ENCODE measurements at places on chromosomes 3 and 15. TPM values are rescaled to one million over a fixed set of nuclear protein-coding genes. Genes with fewer than 3 reads are reported as not detected.

Gene GMPS
- total RNA-seq = 116 TPM

GRCh38 chr15:76313731-76314130 is 2.5 kb upstream of the ETFA start:
- DNase-seq = peak; percentile 90
- H3K4me1 ChIP-seq = peaks cover 55% of the 10 kb centered on the region
- no peaks in the 10 kb centered on the region for H3K27me3 ChIP-seq
- H3K27ac ChIP-seq = peak overlapping the region; percentile 98
- H3K4me3 ChIP-seq = no peak overlapping the region

DNA sequence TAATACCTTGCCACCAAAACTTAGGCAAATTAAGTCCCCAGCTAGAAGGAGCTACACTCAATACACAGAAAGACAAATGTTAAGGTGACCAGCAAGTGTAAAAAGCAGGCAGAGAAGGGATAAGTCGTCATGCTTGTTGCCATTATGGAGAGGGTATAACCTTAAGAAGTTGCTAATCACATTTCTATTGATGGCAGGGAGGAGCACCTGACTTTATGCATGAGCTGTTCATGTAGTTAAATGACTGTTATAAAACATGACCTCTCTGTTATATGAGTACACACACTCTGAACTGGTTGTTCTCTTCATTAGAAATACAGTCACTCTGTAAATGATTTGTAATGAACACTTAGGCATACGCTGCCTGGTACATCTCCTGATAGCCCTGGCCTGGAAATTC is 6.6 kb upstream of the CCNL1 start:
- no peaks in the 10 kb centered on the region for H3K27me3 ChIP-seq
- H3K27ac ChIP-seq = no peak overlapping the region
- H3K4me3 ChIP-seq = no peak overlapping the region
- H3K36me3 ChIP-seq = no peaks in the 10 kb centered on the region
- no peak for DNase-seq

GRCh38 chr15:55782901-55783300 is 39.9 kb upstream of the PRTG start:
- no peaks in the 10 kb centered on the region for H3K36me3 ChIP-seq
- no peak overlapping the region for H3K4me3 ChIP-seq
- DNase-seq = no peak

Gene PRR23E
- not detected for total RNA-seq

Gene PLIN1
- 1.0 TPM for total RNA-seq

- H3K4me1 ChIP-seq = no peaks in the 10 kb centered on the region
- H3K4me3 ChIP-seq = no peak overlapping the region
- no peaks in the 10 kb centered on the region for H3K36me3 ChIP-seq
- H3K27me3 ChIP-seq = no peaks in the 10 kb centered on the region
These were observed 65.0 kb downstream of the ANP32A start for GRCh38 chr15:68755731-68756130.

Gene HPS3
- 36.7 TPM for total RNA-seq

Gene PPM1M
- total RNA-seq = 16.2 TPM

Gene SIDT1
- total RNA-seq = 3.3 TPM

Gene SERPINI2
- not detected for total RNA-seq

GRCh38 chr3:151638555-151639417 is 94.9 kb upstream of the AADACL2 start:
- no peaks in the 10 kb centered on the region for H3K27me3 ChIP-seq
- no peak overlapping the region for H3K4me3 ChIP-seq
- no peak overlapping the region for H3K27ac ChIP-seq
- H3K4me1 ChIP-seq = no peaks in the 10 kb centered on the region

DNA sequence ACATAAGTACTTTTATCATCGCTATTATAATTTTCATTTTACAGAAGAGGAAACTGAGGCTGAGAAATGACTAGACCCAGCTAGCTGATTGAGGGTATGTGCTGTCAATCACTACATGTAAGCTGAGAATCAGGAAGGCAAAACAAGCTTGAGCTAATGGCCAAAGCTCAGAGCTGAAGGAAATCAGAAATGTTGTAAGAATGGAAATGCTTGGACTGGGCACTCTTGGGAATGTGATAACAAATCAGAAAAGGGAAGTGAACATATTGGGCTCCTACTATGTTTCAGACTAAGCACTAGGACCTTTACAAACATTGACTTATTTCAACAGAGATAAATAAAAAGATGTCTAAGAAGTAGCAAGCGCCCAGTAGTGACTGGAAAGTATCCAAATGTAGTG is 33.8 kb upstream of the BOC start:
- H3K4me3 ChIP-seq = no peak overlapping the region
- no peak for DNase-seq
- no peak overlapping the region for H3K27ac ChIP-seq
- H3K4me1 ChIP-seq = no peaks in the 10 kb centered on the region
- H3K36me3 ChIP-seq = no peaks in the 10 kb centered on the region

- no peaks in the 10 kb centered on the region for H3K4me1 ChIP-seq
- H3K27ac ChIP-seq = no peak overlapping the region
- DNase-seq = no peak
These were observed 128.3 kb downstream of the LIPC start for GRCh38 chr15:58559904-58560588.

Gene SEMA3F
- 34.0 TPM for total RNA-seq

DNA sequence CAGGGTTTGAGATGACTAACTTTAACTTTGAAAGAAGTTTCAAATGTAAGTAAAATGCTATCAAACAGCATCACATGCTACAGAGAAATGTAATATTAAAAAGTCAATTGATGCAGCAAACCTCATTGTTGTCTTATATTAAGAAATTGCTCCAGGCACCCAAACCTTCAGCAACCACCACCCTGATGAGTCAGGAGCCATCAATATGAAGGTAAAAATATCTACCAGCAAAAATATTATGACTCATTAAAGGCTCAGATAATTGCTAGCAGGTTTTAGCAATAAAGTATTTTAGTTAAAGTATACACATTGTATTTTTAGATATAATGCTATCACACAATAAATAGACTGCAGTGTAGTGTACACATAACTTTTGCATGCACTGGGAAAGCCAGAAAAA is 746.3 kb downstream of the ZPLD1 start:
- no peak overlapping the region for H3K4me3 ChIP-seq
- no peak for DNase-seq

Gene CACNA2D3
- total RNA-seq = 0.18 TPM

DNA sequence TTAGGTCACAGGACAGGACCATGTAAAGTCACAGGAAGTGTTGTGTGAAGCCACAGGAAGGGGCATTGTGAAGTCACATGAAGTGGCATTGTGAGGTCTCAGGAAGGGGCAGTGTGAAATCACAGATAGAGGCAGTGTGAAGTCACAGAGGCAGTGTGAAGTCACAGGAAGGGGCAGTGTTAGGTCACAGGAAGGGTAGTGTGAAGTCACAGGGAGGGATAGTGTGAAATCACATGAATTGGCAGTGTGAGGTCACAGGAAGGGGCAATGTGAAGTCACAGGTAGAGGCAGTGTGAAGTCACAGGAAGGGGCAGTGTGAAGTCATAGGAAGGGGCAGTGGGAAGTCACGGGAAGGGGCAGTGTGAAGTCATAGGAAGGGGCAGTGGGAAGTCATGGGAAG is 37.9 kb downstream of the GASK1A start:
- no peak overlapping the region for H3K4me3 ChIP-seq
- no peaks in the 10 kb centered on the region for H3K27me3 ChIP-seq
- no peak overlapping the region for H3K27ac ChIP-seq
- DNase-seq = no peak
- peaks cover 8% of the 10 kb centered on the region for H3K4me1 ChIP-seq

Gene TTLL13
- 0.96 TPM for total RNA-seq

- H3K27me3 ChIP-seq = no peaks in the 10 kb centered on the region
- no peaks in the 10 kb centered on the region for H3K36me3 ChIP-seq
- H3K4me1 ChIP-seq = peaks cover 16% of the 10 kb centered on the region
- DNase-seq = peak; percentile 70
- H3K4me3 ChIP-seq = peak overlapping the region; percentile 61
- no peak overlapping the region for H3K27ac ChIP-seq
These were observed 889 bp upstream of the LRRIQ4 start for GRCh38 chr3:169811631-169812331.

GRCh38 chr3:149000206-149000745 is 8.9 kb downstream of the GYG1 start:
- no peaks in the 10 kb centered on the region for H3K36me3 ChIP-seq
- no peak overlapping the region for H3K4me3 ChIP-seq
- H3K27ac ChIP-seq = no peak overlapping the region
- H3K27me3 ChIP-seq = no peaks in the 10 kb centered on the region
- DNase-seq = no peak

DNA sequence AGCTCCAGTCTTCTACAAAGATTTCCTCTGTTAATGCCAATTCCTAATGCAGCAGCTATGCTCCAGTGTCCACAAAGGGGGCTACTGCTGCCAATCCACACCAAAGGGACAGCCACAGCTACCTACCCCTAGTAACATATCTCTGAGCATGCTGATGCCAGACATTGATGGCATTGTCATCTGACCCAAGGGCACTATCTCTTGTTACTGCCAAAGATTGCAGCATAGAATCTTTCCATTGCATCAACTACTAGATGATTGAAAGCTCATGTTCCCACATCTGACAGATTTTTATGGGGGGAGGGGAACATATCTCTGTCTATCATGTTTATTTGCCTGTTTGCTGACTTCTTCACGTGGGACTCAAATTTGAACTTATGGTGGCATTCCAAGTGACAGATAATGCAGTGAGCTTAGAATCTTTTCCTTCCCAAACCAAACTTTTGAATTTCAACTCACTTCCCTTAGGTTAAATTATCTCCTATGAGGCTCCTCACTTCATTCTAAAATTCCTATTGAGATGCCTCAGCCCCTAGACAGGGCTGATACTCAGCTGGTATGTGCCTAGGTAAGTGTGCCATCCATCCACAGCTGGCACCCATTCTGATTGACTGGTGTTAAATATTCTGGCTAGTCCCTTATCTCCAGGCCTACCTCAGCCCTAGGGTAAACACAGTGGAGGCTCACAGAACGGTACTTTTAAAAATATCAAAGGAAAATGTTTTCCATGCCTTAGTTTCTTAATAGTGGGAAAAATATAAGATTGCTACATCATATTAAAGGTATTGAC is 100.3 kb downstream of the STRIT1 start:
- no peaks in the 10 kb centered on the region for H3K36me3 ChIP-seq
- H3K27me3 ChIP-seq = no peaks in the 10 kb centered on the region
- H3K4me1 ChIP-seq = no peaks in the 10 kb centered on the region

Gene KCNMB3
- total RNA-seq = 7.4 TPM

DNA sequence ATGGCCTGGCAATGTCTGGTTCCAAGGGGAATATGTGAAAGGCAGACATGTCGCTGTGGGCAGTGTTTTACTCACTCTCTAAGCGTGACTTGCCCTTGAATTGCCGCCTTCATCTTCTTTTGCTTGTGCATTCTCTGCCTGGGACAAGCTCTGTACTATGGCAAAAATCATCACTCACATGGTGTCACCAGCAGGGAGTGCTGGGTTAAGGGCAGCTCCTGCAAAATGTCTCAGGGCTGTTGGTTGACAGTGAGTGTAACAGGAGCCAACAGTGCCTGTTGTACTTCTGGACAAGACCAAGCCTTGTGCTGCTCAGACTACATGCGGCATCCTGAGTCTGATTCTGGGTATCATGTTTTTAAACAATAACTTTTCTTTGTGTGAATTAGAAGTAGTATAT is 45.3 kb upstream of the KY start:
- H3K4me3 ChIP-seq = no peak overlapping the region
- H3K27me3 ChIP-seq = peaks cover 76% of the 10 kb centered on the region
- no peaks in the 10 kb centered on the region for H3K36me3 ChIP-seq

- no peaks in the 10 kb centered on the region for H3K27me3 ChIP-seq
- no peaks in the 10 kb centered on the region for H3K4me1 ChIP-seq
- no peak for DNase-seq
- H3K27ac ChIP-seq = no peak overlapping the region
- no peak overlapping the region for H3K4me3 ChIP-seq
- no peaks in the 10 kb centered on the region for H3K36me3 ChIP-seq
These were observed 704.7 kb upstream of the ARPP21 start for GRCh38 chr3:34934660-34935059.

GRCh38 chr3:192515664-192516045 is 211.7 kb downstream of the FGF12 start:
- no peaks in the 10 kb centered on the region for H3K27me3 ChIP-seq
- H3K27ac ChIP-seq = peak overlapping the region; percentile 58
- peak overlapping the region; percentile 82 for H3K4me3 ChIP-seq

GRCh38 chr3:129650256-129650872 is 43.9 kb upstream of the PLXND1 start:
- peak overlapping the region; percentile 91 for H3K27ac ChIP-seq
- DNase-seq = peak; percentile 68
- H3K4me3 ChIP-seq = no peak overlapping the region
- H3K27me3 ChIP-seq = no peaks in the 10 kb centered on the region

Gene ECE2
- not detected for total RNA-seq

Gene WNT5A
- 146 TPM for total RNA-seq

Gene CELSR3
- total RNA-seq = 9.9 TPM

- H3K4me1 ChIP-seq = no peaks in the 10 kb centered on the region
- no peak overlapping the region for H3K27ac ChIP-seq
- no peaks in the 10 kb centered on the region for H3K36me3 ChIP-seq
- H3K27me3 ChIP-seq = no peaks in the 10 kb centered on the region
These were observed 983.1 kb downstream of the FHIT start for GRCh38 chr3:60268123-60268522.

- no peak for DNase-seq
- no peaks in the 10 kb centered on the region for H3K27me3 ChIP-seq
- H3K4me1 ChIP-seq = peaks cover 11% of the 10 kb centered on the region
- H3K4me3 ChIP-seq = no peak overlapping the region
- H3K36me3 ChIP-seq = no peaks in the 10 kb centered on the region
These were observed 80.5 kb upstream of the TRIM42 start for GRCh38 chr3:140597364-140597763.

DNA sequence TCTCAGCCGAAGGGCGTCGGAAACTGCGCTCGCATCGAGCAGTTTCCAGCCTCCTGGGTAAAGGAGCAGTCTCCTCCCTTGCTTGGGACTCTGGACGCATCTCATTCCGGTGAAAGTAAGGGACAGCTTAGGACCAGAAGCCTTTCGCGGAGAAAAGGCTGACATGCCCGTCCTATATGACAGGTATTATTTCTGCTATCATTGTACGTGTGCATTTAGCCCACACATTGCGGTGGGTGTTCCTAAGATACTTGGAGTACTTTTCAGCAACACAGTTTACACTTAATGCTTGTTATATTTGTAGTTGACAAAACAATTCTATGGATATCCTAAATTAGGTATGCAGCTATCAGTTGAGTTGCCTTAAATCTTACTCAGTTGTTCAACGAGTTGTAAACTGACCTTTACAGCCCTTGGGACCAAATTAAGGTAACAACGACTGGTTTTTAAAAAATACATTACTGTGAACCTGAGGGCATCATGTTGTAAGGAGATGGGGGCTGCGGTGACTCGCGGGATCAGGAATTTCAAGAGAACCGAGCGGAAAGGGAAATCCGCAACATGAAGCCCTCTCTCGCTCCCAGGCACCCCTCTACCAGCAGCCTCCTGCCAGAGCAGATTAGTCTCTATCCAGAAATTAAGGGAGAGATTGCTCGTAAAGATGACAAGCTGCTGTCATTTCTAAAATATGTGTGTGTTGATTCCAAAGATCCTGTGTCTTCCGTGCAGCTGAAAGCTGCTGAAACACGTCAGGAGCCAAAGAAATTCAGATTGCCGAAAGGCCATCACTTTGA is 632 bp upstream of the COPS2 start:
- peak overlapping the region; percentile 81 for H3K4me3 ChIP-seq
- peaks cover 29% of the 10 kb centered on the region for H3K4me1 ChIP-seq
- no peaks in the 10 kb centered on the region for H3K36me3 ChIP-seq
- DNase-seq = no peak

GRCh38 chr15:94312946-94313345 is 81.6 kb downstream of the MCTP2 start:
- no peak for DNase-seq
- no peaks in the 10 kb centered on the region for H3K27me3 ChIP-seq
- no peak overlapping the region for H3K4me3 ChIP-seq
- no peaks in the 10 kb centered on the region for H3K4me1 ChIP-seq

Measured in PC-9 (cell line).